Stimulated activated CD8-positive, alpha-beta memory T cell treated with anti-CD3 and anti-CD28 coated beads, Interleukin-2, amount 100 ng/mL, for 1 hour (primary cell): ENCODE measurements at places on chromosomes 12 and 14.

DNA sequence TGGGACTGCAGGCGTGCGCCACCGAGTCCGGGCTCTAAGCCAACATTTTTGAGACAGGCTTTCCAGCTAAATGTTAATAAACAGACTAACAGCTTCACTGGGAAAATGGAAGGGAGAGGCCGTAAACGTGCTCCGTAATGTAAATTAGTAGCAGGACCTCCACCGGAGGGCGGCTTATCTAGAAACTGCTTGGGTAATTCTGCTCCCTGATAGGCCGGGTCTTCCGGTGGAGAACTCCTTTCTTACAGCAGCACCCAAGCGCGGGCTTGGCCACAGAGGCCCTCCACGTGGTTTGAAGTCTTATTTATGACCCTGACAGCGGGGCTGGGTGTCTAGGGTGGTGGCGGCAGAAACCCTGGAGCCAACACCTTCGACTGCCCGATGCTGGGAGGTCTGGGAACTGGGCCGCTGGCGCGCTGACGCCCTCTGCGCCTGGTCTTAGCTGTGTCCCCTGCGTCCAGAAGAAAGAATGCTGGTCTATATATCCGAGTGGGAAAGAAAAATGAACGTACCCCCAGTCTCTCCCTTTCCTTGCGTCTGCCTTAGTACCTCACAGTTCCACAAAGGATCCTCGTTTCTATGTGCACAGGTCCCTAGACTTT lies 1.7 kb downstream of the DPPA3 start:
- no peak for DNase-seq

DNA sequence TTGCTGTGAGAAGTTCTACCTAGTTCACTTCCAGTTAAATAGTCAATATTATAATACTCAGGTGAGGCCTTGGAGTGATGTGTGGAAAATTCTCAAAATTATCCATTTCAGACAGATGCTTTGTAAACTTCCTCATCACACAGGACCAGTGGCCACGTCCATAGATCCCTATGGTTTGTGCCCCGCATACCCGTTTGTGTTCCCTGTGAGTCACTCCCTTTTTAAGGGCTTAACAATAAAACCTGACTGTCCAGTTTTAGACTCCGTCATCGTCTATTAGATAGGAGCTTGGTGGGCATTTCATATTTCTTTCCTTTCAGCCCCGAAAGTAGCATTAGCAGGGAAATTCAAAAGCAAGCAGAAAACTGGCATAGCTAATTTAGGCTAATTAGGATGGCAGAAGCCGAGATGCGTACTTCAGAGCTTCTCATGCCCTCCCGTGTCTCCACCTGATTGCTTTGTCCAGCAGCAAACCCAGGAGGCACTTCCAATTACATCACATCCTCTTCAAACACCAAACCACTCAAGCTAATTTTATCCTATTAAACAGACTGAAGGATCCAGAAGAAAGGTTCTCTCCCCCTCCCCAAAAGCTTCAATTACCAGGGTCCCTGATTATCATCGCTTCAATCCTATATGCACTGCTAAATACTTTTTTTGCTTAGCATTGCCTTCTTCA lies 186.6 kb upstream of the OTX2 start:
- DNase-seq: no peak

- no peak for DNase-seq
These were observed 278.9 kb upstream of the SOX5 start for GRCh38 chr12:24228371-24228770.

DNA sequence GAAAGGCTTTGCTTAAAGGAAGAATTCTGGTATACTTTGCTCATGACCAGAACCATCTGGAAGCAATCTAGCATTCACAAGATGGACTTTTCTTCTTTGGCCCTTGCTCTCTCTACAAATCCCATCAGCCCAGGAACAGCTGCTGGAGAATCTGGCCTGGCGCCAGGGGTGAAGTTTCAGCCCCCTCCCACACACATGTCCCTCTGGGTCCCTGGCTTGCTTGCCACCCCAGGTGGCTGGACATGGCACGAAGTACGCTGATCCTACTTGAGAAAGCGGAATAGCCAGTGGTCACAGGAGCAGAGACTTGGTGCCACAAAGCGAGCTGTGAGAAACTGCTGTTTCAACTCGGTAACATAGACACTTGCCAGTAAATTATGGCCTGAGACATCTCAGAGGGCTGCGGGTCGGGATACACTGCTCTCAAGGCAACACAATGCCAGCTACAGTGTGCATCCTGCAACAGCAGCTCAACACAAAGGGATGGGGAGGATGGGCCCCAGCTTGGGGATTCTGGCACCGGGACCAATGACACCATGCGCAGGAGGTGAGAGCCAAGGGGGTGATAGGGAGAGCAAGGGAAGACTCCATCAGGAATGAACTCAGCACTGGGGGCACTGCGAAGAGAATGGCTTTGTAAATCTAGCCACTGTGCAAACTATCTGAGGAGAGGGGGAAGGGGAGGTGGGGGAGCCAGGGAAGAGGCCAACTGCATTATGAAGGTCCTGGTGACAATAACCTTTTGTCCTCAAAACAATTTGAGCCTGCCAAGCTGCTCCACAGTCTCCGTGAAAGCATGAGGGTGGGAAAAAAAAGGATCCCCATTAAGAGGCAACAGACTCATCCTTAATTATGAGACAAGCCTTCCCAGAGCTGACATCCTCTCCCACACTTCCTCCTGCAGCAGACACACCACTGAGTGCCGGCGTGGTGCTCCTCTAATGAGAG lies 219.9 kb downstream of the PPM1H start:
- no peak for DNase-seq

DNA sequence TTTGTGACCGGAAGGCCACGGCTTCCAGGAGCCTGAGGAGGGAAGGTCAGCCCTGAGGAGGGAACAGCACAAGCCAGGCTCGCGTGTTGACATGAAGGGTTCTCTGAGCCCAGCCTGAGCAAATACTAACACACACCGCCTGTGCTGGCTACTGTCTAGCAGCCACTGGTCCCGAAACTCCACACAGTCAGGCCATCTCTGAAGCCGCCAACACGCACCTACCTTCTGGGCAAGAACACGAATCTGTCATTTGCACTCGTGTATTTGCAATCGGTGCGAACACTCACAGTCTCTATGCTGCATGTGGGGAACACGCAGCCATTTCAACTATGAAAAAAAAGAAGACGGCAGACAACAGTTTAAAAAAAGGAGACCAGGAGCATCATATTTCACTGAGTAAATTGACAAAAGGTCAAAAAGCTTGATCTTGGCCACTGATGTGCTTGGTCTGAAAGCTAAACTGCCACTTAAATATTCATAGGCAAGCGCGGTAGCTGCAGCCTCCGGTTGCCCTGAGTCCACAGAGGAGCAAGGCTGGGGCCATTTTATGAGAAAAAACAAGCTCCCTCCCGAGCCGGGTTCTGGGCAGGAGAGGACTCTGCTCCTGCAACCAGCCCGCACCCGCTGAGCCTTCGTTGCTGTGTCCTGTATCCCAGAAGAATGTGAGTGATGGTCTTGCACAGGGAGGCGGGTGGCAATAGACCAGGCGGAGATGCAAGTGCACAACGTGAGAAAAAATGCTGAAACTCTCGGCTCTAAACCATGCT lies 57.8 kb downstream of the RIMBP2 start:
- DNase-seq: no peak

DNA sequence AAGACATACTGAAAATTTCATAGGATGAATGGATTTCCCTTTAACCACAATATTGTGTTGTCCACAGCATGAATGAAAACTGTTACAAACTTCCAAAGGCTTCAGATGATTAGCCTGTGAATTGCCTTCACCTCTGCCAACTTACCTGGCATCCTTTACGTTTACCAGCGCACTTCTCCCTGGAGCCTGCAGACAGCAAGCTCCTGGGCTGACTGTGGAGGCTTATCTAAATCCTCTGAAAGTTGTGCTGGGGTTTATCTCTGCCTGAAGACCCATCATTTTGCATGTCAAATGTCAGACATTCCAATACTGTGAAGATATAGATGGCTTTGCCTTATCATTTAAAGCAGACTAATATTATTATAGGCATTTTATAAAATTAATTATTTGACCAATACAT lies 403.0 kb downstream of the SYT1 start:
- DNase-seq: no peak

DNA sequence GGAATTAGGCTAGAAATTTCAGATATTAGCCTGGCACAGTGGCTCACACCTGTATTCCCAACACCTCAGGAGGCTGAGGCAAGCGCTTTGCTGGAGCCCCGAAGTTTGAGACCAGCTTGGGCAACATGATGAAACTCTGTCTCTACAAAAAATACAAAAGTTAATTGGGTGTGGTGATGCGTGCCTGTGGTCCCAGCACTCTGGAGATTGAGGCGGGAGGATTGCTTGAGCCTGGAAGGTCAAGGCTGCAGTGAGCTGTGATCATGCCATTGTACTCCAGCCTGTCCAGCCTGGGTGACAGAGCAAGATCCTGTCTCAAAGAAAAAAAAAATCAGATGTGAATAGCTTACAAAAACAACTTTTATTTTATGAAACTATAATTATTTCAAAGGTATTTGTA lies 15.1 kb downstream of the FRMD6 start:
- no peak for DNase-seq

GRCh38 chr14:95106971-95107370 lies 50.4 kb downstream of the DICER1 start:
- DNase-seq: no peak

DNA sequence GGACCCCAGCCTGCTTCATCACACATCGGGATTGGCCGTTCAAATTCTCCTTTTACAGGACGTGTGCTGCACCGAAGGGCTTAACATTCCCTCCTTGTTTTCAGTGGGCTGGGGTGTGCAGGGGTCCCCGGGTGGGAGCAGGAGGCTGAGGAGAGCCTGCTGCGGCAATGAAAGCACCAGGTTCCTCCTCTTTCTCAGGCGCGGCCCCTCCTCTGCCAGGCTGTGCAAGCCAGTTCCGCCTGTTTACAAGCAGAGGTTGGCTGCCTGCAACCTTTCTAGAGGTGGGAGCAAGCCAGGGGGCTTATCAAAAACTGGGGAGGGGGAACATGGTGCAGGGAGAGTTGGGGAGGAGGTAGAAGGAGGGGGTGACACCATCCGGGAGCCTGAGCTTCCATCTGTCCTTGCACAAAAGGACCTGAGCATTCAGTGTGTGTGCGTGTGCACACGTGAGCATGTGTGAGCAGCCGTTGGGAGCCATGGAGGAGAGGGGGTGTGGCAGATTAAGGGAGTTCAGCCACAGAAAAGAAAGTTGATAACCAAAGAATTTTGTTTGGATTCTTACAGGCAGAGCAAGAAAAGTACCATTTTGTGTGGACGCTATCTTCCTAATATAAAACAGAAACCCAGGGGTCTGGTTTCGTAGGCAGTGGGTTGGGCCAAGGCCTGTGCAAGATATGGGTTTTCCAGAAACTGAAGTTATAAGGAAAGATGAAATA lies 108.8 kb upstream of the RFLNA start:
- DNase-seq: no peak

DNA sequence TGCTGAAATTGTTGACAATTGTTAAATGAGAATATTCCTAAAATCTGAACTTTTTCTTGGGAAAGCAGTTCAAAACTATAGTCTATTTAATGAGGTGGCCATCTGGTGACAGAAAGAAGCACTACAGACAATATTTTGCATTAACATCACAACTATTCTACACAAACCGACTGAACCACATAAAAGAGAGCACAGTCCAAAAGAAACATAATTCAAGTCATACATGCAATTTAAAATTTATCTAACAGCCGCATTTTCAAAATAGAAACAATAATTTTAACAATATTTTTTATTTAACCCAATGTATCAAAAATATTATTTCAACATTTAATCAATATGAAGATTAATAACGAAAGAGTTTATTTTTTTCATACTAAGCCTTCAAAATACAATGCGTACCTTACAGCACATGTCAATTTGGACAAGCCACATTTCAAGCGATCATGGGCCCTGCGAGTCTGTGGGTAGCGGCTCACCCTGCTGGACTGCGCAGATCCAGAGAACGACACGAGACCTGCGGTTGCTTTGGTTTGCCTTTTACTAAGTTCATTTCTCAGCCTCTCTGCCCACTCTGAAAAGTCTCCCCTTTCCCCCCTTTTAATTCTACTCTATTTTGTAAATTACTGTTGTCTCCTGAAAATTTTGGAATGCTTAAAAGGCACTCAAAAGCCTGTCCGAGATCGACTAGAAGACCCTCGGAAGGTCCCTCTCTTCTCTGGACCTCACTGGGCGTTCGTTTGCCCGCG lies 947 bp upstream of the LRRC9 start:
- DNase-seq: no peak

DNA sequence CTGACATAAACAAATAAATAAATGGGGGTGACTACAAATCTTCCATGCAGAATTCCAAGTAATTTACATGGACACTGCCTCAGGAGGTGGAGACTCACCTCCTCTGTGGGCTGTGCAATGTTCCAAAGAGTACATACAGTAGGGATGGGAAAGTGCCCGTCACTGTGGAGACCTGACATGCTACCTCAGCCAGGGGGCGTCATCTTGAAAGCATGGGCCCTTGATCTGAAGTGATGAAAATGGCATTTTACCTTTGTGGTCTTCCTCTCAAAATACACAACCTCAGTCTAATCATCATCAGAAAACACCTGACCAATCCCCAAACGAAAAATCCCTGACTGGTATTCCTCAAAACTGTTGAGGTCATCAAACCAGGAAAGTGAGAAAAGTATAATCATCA lies 48.4 kb downstream of the ANAPC7 start:
- no peak for DNase-seq

DNA sequence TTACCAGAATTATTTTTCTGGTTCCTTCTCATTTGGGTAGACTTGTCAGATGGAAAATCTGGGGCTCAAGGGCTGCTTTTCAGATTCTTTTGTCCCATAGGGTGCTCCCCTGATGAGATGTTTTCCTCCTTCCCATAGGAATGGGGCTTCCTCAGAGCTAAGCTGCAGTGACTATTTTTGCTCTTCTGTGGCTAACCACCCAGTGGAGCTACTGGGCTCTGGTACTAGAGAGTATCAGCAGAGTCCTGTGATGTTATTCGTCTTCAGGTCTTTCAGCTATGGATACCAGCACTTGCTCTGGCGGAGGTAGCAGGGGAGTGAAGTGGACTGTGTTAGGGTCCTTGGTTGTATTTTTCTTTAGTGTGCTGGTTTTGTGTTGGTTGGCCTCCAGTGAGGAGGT lies 716.1 kb upstream of the LMO3 start:
- DNase-seq: no peak

- DNase-seq: no peak
These were observed 183.6 kb upstream of the SLC38A2 start for GRCh38 chr12:46556105-46556559.
